ENCODE measurements at places on chromosomes 5 and 9. TPM values are rescaled to one million over a fixed set of nuclear protein-coding genes. Genes with fewer than 3 reads are reported as not detected.

The WNT8A gene
- total RNA-seq = not detected

The PCDHA9 gene
- total RNA-seq = 0.21 TPM

The HMMR gene
- total RNA-seq = 42.5 TPM

The SLC6A3 gene
- total RNA-seq = 0.05 TPM

The PRDM9 gene
- total RNA-seq = not detected

The BARHL1 gene
- total RNA-seq = not detected

The SH3PXD2B gene
- total RNA-seq = 39.7 TPM

The ERAP2 gene
- 15.5 TPM for total RNA-seq

The SURF6 gene
- 16.1 TPM for total RNA-seq

The C5orf58 gene
- total RNA-seq = 0.15 TPM

The POU5F2 gene
- total RNA-seq = 0.39 TPM

The GPX8 gene
- 24.8 TPM for total RNA-seq

The RPL35 gene
- total RNA-seq = 758 TPM

The GABRA1 gene
- not detected for total RNA-seq

The PCDHA12 gene
- 10.0 TPM for total RNA-seq

The OTULINL gene
- 1.8 TPM for total RNA-seq

The ORM2 gene
- 0.77 TPM for total RNA-seq

The PRDM12 gene
- total RNA-seq = 0.08 TPM

The C9orf153 gene
- total RNA-seq = not detected

The PCDH12 gene
- total RNA-seq = not detected

The PRR16 gene
- total RNA-seq = not detected

The GNG10 gene
- 40.0 TPM for total RNA-seq

The GABRB2 gene
- total RNA-seq = not detected

The C8G gene
- 2.9 TPM for total RNA-seq

The SARDH gene
- 0.13 TPM for total RNA-seq

The ZNF879 gene
- total RNA-seq = 5.9 TPM

The REXO4 gene
- 19.9 TPM for total RNA-seq

The UBAC1 gene
- total RNA-seq = 38.0 TPM

The MARCOL gene
- total RNA-seq = not detected

The IQGAP2 gene
- total RNA-seq = 0.59 TPM

The OR2V1 gene
- not detected for total RNA-seq

The LOX gene
- total RNA-seq = 0.62 TPM

The ZDHHC11B gene
- 1.4 TPM for total RNA-seq

The PDLIM4 gene
- 9.9 TPM for total RNA-seq

The DEPDC1B gene
- total RNA-seq = 22.2 TPM

The SLC6A7 gene
- not detected for total RNA-seq

The ZNF354C gene
- total RNA-seq = 4.3 TPM

The CAVIN4 gene
- total RNA-seq = 0.82 TPM

The GLIPR2 gene
- 4.9 TPM for total RNA-seq

The CDC25C gene
- total RNA-seq = 14.1 TPM

The IL5 gene
- total RNA-seq = not detected

The SH3TC2 gene
- 0.33 TPM for total RNA-seq

The GPR21 gene
- not detected for total RNA-seq

The GABRA6 gene
- total RNA-seq = not detected
